ENCODE measurements at places on chromosomes 16 and 17.
A peak's percentile ranks its signal among the peaks of the same experiment; 100 is the strongest.

DNA sequence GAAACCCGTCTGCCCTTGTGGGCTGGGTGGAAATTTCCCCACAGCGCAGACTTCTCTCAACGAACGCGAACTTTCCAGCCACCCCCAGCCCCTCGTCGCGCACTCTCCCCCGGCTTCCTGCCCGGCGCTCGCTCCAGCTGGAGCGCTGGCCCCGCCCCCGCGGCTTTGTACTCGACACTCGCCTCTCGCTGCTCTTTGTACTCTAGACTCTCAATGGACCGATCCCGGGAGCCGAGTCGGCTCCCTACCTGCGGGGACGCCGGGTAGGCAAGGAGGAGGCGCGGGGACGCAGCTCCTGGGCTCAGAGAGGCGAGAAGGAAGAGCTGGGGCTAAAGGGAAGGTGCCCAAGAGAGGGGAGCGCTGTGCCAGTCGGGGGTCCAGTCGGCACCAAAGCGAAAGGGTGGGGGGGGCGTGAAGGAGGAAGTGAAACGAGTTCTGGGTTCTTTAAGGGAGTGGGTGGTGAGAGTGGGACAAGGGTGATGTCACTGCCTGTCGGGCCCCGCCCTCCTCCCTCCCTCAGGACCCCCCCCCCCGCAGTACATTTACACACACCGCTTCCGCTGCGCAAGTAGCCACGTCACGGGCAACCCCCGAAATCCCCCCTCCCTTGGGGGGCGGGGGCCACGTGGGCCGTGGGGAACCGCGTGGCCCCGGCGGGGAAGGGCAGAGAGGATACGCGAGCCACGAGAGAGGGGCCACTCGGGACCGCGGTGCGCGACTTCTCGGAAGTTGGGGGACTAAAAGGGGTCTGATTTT lies 9.7 kb downstream of the KDM6B start:
- peak; percentile 90 for DNase-seq

GRCh38 chr16:78593352-78593751 lies 493.9 kb downstream of the WWOX start:
- DNase-seq: no peak

- no peak for DNase-seq
Measured at GRCh38 chr17:62688398-62689160, 61.1 kb downstream of the MRC2 start.

DNA sequence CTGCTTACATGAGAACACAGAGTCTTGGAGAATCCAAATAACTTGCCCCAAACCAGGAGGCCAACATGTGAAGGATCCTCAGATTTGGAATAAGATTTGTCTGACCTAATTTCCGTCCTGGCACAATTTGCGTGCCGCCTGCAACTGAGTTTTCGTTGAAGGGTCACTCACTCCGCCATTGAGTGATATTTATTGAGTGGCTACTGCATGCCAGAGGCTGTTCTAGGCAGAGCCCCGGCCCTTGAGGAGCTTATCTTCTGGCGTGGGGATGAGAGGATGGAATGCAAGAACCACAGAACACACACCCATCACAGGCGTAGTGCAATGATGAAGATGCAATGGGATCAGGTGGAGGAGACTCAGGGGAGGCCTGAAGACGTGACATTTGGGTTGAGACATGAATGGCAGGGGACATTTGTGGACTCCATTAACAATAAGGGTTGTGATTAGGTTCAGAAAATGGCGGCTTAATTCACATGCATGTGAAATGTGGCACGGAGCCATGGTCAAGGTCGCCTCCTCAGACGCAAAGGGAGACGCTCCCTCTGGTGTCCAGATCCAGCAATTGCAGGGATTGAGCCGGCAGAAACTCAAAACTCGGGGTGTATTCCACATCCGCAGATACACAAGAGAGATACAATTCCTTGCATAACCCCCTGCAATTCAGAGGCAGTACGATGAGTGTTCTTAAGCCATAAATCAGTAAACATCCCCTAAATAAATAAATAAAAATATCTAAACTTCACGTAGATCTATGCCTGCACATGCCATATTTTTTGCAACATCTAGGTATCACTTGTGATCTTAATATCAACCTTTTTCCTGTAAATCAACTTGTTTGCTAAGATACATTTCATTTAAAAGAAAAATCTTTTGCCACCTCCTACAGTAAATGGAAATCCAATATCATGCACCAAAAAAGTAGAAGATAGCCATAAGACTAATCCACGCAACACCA lies 57.9 kb upstream of the CACNG4 start:
- peak; percentile 88 for DNase-seq

Measured in hematopoietic multipotent progenitor cell treated with erythropoietin and hydrocortisone succinate and interleukin-3 and kit ligand, for 4 days (in vitro differentiated cells).